ENCODE measurements at places on chromosomes 3 and 15.

DNA sequence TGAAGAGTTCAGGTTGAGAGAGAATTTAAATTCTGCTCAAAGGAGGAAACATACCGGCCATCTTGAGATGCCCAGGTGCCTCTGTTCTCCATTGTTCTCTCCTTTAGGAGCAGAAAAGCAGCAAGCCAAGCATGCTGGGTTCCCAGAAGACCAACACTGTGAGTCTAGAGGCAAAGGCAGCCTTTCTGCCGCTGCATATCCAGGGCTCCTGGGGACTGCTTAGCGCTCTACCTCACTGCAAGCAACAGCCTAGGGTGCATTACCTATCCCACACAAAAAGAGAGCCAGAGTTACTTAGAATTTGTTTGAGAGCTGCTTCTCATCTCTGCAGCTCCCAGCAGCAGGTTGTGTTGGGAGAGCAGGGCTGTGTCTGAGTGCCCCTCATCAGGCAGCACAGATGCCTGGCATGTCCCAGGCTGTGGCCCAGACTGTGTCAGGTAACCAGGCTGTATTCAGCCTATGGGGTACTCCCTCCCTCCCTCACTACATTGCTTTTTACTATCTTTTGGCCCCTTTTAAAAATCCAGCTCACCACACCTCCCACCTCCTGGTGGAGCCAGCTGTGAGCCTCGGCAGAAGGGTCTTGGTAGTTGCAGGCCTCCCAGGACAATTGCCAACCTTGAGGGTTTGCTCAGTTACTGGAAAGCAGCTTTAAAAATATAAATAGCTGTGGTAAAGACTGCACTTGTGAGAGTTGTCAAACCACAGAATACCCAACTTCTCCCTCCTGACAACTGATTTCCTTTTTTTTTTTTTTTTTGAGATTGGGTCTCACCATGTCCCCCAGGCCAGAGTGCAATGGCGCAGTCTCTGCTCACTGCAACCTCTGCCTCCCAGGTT lies 30.2 kb downstream of the BCL2L10 start:
- peak; percentile 40 for DNase-seq

DNA sequence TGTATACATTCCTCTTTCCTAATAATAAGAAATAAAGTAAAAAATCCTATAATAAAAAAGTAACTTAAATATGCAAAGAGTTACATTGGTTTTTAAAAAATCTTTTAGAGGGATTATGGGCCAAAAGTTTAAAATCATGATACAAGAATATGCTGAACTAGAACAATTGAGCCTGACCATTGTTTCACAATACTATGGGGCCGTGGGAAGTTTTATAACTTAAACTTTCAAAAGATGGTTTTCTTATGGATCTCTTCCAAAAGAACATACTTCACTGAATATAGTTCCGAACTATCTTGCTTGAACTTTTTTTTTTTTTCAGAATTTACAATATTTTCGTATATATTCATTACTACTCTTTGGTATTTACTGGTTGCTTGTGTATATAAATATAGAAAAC lies 97.6 kb downstream of the NFKBIZ start:
- no peak for DNase-seq

DNA sequence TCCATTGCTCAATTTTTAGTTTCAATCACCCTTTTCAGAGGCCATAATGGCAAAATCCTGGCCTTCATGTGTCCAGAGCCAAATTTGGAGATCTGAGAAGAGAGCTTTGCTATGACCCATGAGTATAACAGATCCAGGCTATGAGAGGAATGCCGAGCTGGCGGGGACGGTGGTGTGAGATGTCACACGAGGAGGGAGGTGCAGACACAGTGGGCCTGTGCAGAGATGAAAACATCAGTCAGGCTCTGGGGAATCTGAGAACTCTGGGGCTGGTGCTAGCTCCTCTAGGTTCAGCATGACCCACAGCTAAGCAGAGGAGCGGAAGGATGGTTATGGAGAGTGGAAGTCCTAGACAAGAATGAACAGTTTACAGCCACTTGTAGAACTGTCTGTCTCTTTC lies 398.3 kb upstream of the ATP10A start:
- no peak for DNase-seq

GRCh38 chr15:63539521-63539920 lies 35.1 kb downstream of the USP3 start:
- DNase-seq, result peak; percentile 61

- DNase-seq, result peak; percentile 8
These were observed 116.5 kb upstream of the SLC2A2 start for GRCh38 chr3:171142985-171143384.

DNA sequence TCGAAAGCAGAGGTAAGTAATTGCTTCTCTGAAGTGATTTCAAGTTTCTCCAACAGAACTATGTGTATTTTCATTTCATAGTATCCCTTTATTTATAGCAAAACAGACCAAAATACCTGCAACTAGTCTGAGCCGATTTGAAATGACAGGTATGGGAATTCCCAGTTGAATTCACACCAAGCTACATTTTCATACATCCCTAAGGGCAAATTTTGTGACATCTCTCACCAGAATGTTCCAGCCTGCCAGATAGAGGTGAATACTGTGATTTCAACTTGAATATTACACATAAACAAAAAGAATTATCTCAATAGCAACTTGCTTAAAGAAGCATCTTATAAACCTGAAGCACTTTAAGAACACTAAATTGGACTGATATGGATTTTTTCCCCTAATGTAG lies 235.7 kb downstream of the SLC9A9 start:
- no peak for DNase-seq

DNA sequence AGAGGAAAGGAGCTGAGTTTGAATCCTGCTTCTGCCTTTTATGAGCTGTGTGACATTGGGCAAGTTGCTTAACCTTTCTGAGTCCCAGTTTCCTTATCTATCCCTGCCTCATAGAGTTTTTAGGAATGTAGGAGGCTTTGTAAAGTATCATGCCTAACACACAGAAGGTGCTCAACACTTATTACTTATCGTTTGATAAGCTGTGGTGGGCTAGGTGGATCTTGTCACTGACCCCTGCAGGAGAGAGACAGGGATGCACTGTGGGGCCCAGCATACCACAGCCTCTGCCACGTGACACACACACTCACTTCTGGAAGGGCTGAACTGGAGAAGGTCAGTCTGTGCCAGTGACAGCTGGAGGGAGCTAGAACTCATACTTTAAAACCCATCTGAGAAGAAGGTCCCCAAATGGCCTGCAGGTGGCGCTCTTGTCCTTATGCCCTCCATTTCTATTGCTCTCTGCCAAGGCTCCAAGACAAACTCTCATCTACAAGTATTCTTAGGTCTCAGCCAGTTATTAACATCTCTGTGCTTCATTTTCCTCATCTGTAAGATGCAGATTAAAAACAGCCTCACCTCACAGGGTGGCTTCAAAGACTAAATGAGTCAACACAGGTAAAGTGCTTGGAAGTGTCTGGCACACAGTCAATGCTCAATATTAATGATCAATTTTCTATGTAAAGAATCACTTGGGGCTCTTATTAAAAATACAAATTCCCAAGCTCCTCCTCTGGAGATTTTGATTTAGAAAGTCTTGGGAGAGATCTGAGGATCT lies 57.5 kb upstream of the HACD2 start:
- peak; percentile 93 for DNase-seq

DNA sequence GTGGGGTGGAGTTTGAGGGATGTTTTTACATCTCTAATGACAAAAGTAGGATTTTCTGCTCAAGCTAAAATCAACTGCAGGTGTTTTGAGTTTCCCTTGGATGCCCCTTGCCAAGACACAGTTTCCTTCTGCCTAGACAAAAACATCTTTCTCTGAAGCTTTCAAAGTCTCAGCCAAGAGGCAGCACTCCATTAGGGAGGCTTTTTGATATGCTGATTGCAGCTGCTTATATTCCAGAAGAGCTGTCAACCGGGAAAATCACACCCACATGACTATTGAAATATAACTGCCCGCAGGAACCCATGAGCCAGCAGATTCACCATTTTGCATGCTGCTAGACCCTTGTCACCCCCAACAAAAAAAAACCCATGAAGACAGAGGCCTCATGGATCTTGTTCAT lies 27.5 kb upstream of the ZNF148 start:
- DNase-seq, result no peak
